ENCODE measurements at places on chromosomes 1 and 21.

DNA sequence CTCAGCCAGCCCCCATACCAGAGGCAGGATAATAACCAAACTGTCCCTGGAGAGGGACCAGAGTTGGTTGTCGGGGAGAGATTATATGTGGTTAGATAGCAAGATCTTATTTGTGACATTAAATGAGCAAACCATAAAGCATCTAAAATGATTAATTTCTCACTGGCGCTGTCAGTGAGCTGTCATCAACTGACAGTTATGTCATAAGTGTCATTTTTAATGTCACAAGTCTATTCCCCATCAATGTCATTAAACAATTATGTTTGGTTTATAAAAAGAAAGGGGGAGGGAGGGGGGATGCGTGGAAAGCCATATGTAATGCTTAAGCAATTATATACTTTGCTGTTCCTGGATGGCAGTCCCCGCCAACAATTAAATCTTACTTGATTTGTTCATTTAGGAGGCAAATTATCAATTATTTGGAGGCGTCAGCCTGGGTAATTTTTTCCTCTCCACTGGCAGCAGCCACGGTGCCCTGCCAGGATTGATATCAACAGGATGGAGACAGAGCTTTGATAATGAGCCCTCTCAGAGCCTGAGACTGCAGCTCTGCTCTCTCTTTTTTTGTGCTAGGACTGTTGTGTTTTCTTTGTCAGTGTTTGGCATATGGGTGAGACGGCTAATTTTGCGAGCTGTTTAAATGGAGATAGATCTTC is 333.6 kb upstream of the CAMK1G start:
- DNase-seq = no peak

DNA sequence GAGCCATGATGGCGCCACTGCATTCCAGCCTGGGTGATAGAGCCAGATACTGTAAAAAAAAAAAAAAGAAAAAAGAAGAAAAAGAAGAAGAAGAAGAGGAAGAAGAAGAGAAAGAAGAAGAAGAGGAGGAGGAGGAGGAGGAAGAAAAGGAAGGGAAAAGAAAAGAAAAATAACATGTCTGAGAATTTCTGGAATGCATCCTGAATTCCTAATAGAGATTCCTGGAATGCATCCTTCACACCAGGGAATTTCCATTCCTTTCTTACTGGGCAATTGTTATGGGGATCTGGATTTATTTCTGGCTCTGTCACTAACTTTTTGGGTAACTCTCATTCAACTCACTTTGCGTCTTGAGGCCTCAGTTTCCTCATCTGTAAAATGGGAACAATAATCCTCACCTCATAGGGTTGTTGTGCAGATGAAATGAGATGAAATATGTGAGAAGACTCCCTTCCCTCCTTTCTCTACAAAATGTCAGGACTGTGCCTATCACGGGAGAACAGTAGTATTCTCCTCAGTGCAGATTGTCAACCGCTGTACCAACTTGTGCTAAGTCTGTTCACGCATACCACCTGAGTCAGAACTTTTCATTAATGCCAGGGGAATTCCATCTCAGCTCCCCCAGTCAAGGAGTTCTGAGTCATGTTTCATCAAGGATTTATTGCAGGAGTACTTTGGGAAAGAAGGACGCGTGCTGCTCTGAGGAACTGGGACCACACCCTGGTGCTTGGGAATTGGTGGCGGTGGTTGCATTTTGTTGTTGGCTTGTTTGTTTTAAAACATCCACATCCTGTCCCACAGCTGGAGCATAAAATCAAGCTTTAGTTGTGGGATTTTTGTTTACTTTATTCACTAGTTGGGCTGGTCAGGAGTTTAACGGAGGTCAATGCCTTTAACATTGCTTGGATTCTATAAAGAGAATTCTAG is 42.4 kb upstream of the ROR1 start:
- DNase-seq = no peak

DNA sequence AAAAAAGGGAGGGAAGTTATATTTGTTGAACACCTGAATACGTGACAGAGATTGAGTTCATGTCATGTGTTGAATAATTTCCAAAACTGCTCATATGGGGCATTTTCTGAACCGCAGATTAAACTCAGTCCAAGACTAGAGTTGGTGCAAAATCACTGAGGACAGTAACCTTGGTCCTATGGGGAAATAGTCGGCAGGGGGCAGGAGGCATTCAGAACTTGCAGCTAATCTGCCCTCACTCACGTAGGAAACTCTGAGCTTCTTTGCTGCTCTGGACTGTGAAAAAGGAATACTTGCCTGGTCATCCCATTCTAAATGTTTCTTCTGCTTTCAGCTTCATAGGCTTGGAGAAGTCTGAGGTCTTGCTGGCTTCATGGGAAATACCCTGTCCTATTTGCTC is 228.3 kb upstream of the ZP4 start:
- no peak for DNase-seq

DNA sequence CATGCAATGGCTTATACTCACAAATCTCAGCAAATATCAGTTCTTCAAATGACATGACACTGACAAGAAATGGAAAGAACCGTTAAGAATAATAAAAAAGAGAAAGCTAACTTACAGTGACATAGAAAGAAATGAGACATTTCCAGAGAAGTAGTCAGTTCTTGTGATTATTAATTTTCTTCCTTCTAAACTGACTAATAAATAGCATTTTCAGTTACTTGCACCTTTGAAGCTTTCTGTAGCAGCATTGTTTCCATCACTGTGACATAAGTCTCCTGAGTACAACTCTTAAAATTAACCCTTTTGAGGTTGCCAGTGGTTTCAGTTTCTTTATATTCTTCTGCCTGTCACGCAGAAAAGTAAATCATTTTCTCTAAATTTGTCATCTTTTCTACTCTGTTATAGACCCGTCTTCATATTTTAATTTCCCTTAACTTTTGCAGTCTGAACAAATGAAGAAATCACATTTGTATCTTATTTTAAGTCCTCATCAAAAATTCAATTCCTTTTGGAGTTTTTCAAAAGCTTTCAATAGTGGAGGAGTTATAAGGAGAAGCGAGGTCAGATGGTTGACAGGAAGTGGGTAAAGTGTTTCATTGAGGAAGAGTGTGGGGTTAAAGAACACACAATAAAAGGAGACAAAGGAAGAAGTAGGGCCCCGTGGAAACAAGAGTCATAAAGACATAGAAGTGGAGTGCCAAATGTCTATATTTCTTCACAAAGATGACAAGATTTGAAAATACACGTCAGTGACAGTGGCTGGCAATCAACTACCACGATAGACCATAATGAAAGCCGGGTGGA is 57.9 kb upstream of the S1PR1 start:
- no peak for DNase-seq

GRCh38 chr1:56531624-56532349 is 47.6 kb downstream of the PLPP3 start:
- DNase-seq = no peak

DNA sequence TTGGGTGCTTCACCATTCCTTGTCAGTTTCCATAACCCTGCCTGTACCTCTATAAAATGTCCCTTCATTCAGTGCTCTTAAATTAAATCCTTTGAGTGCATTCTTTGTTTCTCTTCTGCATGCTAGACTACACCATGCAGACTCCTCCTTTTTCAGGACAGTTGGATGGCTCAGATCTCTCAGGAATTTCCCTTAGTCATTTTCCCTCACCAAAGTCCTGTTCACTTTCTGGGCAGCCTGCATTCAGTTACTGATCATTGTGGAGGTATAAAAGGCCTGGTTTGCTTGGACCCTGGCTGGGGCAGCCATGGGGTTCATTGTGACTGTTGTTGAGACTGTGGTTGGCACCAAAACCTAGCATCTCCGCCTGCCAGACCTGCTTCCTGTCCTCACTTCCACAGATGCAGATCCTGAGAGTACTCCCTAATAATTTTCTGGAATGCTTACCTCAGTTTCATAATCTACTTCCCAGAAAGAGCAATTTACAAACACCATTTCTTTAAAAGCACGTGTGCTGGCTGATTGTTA is 88.4 kb downstream of the PDE4B start:
- DNase-seq = no peak

- DNase-seq = no peak
Observed at GRCh38 chr1:12598974-12599373, 19.0 kb downstream of the DHRS3 start.

DNA sequence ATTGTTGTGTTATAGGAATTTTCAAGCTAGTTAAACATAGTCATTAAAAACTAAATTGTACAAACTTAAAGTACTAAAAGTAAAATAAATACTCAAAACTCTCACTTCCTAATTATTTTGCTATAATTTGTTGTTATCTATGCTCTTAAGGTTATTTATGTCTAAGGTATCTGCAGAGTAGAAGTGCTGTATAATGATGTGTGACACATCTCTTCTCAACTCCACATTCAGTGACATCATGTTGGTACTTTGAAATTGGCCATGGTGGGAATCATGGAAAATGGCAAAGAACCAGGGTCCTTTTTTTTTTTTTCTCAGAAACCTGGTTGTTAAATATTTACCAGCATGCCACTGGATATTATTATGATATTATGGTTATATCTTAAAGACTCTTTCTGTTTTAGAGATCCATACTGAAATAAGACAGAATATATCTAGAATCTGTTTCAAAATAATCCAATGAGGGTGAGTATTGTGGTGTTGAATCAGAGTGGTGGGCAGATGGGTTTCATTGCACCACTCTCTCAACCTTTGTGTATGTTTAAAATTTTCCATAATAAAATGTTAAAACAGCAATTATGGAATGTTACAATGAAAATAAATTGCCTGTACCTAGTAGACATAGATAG is 22.4 kb downstream of the LRRC8B start:
- DNase-seq = no peak

GRCh38 chr1:51044834-51045233 is 57.2 kb upstream of the C1orf185 start:
- no peak for DNase-seq

DNA sequence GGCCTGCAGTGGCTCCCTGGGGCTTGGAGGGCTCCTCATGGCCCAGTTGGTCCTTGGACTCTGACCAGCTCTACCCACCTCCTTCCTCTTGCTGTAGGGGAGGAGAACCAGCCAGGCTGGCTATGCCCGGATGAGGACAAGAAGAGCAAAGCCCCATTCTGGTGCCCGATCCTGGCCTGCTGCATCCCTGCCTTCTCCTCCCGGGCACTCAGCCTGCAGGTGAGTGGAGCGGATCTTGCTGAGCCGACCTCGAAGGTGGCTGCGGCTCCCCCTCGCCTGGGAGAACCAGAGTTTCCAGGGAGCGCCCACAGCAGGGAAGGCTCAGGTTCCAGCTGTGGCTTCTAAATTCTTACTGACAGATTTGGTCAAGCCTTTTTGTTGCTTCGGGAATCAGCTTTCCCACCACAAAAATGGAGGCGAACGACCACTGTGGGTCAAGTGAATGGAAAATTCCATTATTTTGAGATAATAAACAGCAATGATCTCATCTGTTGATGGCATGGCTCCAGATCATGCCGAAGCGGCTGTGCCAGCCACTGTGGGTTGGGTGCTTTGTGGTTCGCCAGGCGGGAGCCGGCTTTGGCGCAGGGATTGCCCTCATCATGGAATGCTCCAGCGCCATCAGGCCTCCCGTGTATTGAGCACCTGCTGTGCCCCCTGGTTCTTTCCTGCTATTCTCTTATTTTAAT is 106.5 kb upstream of the ACTL8 start:
- DNase-seq = no peak

- no peak for DNase-seq
Observed at GRCh38 chr21:29737186-29737585, 202.6 kb downstream of the GRIK1 start.

- DNase-seq = no peak
Observed at GRCh38 chr1:172566196-172566997, 33.4 kb downstream of the SUCO start.

DNA sequence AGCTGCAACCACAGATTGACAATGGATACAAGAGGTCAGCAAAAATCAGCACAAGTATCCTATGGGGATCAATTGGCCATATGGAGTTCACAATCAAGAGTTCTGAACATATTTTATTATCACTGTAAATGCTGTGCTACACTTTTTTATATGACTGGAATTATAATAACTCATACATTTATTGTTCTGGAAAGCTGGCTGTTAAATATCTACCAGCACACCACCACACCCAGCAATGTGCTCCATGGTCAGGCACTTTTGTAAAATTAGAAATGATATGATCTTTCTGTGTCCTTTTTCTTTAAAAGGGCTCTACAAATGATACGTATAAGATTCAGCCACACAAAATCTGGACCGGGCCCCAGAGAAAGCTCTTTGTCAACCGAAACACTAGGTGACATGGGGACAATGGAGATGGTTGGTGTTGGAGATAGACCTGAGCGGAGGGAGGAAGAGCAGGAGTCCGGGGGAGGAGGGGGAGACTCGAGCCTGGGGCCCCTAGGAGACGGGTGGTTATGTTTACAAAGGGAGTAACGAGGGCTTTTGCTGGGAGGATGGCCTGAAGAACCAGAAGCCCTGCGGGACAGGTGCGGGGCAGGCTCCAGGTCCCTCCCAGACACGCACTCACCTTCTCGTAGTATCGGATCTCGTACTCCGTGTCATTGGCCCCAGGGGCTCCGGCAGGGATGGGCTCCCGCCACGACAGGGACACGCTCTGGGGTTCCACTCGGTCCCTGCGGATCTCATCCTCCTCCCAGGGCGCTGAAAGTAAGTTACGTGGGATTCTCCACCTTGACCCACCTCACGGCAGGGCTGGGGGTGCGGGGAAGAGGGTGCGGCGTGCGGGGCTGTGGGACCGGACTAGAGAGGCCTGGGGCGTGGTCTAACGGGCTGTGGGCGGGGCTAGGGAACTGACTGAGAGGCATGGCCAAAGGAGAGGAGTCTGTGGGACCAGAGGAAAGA is 30.0 kb downstream of the EPHA10 start:
- no peak for DNase-seq

DNA sequence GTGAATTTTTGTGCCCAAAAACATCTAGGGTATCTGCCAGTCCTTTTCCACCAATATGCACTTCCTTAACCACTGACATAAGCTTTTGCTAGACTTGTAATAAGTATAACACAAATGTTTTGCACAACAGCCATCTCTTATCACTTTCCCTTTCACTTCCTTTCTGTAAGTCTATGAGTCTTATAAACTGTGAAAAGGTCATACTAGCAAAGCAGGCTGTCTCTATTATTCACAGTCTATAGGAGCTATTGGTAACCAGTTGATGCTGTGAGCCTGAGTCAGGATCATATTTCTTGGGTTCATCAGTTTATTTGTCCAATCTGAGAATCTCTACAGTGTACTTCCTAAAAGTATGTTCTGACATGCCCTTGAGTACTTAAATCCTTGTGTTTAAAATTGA is 172.6 kb downstream of the CHRM3 start:
- no peak for DNase-seq

DNA sequence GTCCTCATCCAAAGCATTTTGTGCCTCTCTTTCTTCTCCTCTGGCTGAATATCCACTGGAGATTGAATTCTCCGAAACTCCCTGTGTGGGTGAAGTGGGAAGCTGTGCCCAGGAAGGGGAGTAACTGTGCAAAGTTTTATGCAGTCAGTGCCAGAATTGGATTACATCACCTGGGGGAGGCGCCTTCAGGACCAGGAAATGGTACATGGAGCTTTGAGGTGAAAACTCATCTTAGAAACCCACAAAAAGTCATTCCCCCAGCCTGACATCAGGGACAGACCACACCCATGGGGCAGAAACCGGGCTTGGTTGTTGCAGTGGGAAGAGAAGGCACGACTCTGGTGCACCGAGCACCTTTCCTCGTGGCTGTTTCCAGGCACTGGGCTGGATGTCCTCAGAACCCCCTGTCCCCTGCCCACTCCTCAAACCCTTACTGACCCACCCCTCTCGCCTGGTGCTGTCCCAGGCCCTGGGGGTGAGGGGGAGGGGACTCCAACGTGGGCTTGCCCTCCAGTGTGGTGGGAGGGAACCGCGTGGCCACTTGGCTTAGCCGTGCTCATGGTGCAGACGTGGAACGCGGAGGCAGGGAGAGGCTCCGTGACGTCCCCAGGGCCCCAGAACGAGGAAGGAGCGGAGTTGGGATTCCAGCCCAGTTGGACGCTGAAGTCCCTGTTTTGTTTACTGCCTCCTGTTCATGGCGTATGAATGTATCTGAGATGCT is 15.7 kb downstream of the TFF3 start:
- no peak for DNase-seq

- no peak for DNase-seq
Observed at GRCh38 chr1:200381256-200381984, 28.4 kb downstream of the ZNF281 start.
